EH (cell line): ENCODE measurements at places on chromosomes 6 and 20.

- DNase-seq, result no peak
Measured at GRCh38 chr6:32905078-32905477, 35.8 kb downstream of the HLA-DMB start.

DNA sequence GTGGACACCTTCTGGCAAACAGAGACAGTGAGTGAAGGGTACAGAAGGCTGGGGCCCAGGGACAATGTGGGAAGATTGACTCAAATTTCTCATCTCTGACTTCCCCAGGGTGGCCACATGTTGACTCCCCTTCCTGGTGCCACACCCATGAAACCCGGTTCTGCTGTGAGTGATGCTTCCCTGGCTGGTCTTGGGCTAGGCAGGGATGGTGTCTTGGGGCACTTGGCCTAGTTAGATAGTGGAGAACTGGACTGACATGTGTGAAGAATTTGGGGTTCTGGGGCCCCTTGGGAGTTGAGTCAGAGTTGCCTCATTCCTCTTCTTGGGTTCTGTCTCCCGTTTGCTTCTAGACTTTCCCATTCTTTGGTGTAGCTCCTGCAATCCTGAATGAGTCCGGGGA, 34.2 kb downstream of the GSS start:
- no peak for DNase-seq

- peak; percentile 61 for DNase-seq
Measured at GRCh38 chr6:29847871-29848630, 20.4 kb downstream of the HLA-G start.

DNA sequence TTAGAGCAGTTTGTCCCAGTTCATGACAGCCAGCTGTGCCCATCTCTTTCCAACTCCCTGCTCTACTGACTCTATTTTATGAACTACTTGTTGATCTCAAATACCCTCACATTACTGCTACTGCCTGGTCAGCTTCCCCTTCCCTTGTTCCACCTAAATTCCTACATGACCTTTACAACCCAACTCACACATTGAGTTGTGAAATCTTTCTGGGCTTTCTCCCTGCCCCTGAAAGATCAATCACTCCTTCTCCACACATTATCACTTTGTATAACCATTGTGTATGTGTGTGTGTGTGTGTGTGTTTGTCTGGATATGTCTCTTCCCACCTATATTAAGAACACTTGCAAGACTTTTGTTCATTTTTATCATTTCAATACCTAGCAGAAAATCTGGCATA, 42.1 kb upstream of the CLIC5 start:
- no peak for DNase-seq

GRCh38 chr6:53944091-53944490, 149.3 kb downstream of the LRRC1 start:
- no peak for DNase-seq
